CD4-positive, CD25-positive, alpha-beta regulatory T cell (primary cell): ENCODE measurements at places on chromosomes 6 and 20. TPM values are rescaled to one million over a fixed set of nuclear protein-coding genes. Genes with fewer than 3 reads are reported as not detected.
A peak's percentile ranks its signal among the peaks of the same experiment; 100 is the strongest.

Gene COQ3
- polyA plus RNA-seq = 6.6 TPM

Gene FRS3
- 1.3 TPM for polyA plus RNA-seq

Gene SLC4A11
- 0.51 TPM for polyA plus RNA-seq

Gene FAM83C
- not detected for polyA plus RNA-seq

Gene ZC2HC1B
- not detected for polyA plus RNA-seq

Gene HTR1B
- not detected for polyA plus RNA-seq

Gene MROH8
- polyA plus RNA-seq = 0.88 TPM

Gene ZNF451
- 34.3 TPM for polyA plus RNA-seq

Gene RING1
- polyA plus RNA-seq = 5.6 TPM

Gene FAM110A
- polyA plus RNA-seq = 30.0 TPM

Gene C20orf141
- not detected for polyA plus RNA-seq

DNA sequence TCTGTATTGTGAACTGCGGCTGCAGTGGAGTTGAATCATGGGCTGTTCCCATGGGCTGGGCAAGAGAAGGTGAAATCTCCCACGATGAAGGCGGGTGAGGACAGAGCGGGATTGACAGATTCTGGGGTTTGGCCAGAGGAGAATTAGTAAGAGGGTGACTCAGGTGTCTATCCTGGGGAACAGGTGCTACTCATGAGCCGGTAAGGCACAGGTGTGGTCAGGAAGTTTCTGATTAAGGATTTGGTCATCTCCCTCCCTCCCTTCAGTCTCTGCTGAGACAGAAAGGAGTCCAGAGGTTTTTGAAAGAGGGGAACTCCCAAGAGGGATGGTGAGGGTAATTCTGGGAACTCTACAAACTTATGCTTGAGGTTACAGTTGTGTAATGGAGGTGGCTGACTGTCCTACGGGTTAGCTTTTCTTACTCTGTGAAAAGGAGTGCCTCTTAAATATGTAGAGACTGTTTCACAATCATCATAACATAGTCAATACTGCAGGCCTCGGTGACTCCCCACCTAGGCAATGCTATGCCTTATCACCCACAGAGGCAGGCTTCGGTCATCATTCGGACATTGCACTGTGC, 31.5 kb downstream of the SERPINB1 start:
- no peaks in the 10 kb centered on the region for H3K36me3 ChIP-seq
- no peaks in the 10 kb centered on the region for H3K27me3 ChIP-seq
- H3K27ac ChIP-seq = no peak overlapping the region
- H3K4me1 ChIP-seq = no peaks in the 10 kb centered on the region

- H3K4me1 ChIP-seq = no peaks in the 10 kb centered on the region
- no peaks in the 10 kb centered on the region for H3K27me3 ChIP-seq
- DNase-seq = no peak
- H3K4me3 ChIP-seq = no peak overlapping the region
- H3K27ac ChIP-seq = no peak overlapping the region
These were observed 397.3 kb upstream of the NRSN1 start for GRCh38 chr6:23728707-23729106.

DNA sequence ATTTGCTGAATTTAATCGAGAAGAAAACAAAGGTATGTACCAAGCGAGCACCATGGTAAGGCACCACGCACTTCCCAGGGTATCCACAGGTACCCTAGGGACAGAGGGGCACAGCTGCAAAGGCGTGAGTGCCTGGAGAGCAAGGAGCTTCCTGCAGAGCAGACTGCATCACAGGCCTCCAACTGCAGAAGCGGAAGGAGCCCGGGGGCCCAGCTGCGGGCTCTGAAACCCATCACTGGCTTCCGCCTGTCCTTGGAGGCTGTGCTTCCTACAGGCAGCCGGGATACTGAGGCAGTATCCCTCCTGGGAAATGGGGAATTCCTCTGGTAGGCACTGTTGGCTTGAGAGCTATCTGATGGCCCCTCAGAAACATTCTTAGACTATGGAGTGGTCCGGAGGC, 217.4 kb upstream of the GMDS start:
- H3K4me1 ChIP-seq = no peaks in the 10 kb centered on the region
- H3K4me3 ChIP-seq = no peak overlapping the region
- H3K27ac ChIP-seq = no peak overlapping the region

DNA sequence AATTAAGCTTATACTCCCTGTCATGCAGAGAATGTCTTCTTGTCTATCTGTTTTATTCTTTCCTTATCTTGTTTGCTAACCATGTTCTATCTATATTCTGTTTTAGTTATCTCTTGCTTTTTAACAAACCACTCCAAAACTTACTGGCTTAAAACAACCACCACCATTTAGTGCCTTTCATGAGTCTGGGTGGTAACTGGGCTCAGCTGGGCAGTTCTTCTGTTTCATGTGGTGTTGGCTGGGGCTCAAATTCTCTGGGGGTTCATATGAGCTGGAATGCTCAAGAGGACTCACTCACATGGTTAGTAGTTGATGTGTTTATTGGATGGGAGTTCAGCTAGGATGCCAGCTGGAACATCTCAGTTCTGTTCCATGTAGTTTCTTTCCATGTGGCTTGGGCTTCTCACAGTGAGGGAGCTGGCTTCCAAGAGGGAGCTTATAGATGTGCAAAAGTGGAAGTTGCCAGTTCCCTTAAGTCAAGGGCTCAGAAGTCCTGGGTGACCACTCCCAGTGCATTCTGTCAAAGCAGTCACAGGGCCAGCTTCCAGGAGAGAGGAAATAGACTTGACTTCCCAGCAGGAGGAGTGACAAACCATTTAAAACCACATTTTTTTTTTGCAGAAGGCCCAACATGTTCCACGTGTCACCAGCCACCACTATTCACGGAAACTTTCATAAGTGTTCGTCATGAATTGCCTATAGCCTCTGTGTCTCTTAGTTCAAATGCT, 70.4 kb downstream of the PLCB4 start:
- DNase-seq = no peak
- no peaks in the 10 kb centered on the region for H3K27me3 ChIP-seq
- no peaks in the 10 kb centered on the region for H3K4me1 ChIP-seq
- H3K27ac ChIP-seq = no peak overlapping the region
- H3K36me3 ChIP-seq = no peaks in the 10 kb centered on the region
- H3K4me3 ChIP-seq = no peak overlapping the region

GRCh38 chr20:59786801-59787537, 146.5 kb downstream of the SYCP2 start:
- H3K4me1 ChIP-seq = no peaks in the 10 kb centered on the region
- no peak overlapping the region for H3K4me3 ChIP-seq
- peaks cover 3% of the 10 kb centered on the region for H3K27me3 ChIP-seq
- H3K27ac ChIP-seq = no peak overlapping the region
- no peaks in the 10 kb centered on the region for H3K36me3 ChIP-seq

DNA sequence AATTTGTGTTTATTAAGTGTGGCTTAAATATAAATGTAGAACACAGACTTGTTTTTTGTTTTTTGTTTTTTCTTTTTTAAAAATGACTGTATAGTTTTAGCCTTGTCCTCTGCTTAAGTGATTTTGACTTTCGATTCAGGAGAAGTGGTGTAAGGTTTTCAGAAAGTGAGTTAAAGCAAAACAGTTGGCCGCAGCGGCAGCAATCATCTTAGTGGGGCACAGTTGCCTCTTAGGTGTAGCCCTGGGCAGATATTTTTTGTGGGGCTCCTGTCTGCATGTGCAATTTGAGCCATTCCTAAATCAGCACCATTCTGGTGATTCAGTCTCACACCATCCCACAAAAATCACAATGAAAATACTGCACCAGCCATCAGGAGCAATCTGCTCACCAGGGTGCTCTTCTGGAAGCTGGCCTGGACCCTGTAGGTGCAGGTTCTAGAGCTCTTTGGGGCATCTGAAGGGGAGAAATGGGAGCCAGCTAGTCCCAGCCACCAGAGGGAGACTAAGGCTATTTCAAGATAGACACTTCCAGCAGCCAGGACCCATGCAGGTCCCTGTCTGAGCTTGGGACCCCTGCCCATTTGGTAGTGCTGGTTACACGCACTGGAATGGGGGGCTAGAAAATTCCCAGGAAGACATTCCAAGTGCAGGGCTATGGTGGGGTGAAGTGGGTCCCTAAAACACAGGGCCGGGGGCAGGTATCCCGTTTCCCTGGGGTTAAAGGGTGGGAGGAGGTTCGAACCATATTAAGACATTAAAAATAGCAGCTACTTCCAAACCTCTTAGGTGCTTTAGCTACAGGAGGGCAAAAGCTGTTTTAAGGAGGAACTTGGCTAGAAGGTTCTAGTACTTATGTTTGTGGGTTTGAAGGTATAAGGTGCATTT, 156.6 kb downstream of the NFATC2 start:
- no peaks in the 10 kb centered on the region for H3K4me1 ChIP-seq
- peaks cover 29% of the 10 kb centered on the region for H3K36me3 ChIP-seq
- H3K27me3 ChIP-seq = no peaks in the 10 kb centered on the region
- peak; percentile 59 for DNase-seq
- no peak overlapping the region for H3K27ac ChIP-seq

DNA sequence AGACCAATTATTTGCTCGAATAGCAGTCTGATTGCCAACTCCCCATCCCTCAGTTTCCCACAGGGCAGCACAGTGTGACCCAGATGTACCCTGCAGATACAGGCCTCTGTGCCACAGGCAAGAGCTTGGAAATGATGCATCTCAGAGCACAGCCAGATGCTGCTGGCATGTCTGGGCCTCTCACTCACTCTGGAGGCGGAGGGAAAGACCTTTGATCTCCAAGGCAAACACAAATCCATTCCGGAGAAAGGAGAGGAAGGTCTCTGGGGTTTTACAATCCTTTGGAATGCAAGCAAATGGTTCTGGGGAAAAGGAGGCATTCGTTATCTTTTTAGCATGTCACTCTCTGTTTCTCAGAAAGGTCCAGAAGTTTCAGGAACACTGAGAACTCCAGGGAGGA, 74.2 kb downstream of the RIOK1 start:
- no peak overlapping the region for H3K27ac ChIP-seq
- no peak for DNase-seq
- no peaks in the 10 kb centered on the region for H3K36me3 ChIP-seq
- no peak overlapping the region for H3K4me3 ChIP-seq

GRCh38 chr6:41716516-41717391, 18.7 kb downstream of the TFEB start:
- H3K27me3 ChIP-seq = no peaks in the 10 kb centered on the region
- no peaks in the 10 kb centered on the region for H3K4me1 ChIP-seq
- H3K4me3 ChIP-seq = no peak overlapping the region
- no peaks in the 10 kb centered on the region for H3K36me3 ChIP-seq
- no peak overlapping the region for H3K27ac ChIP-seq

GRCh38 chr6:4668271-4669179, 107.7 kb upstream of the CDYL start:
- H3K27me3 ChIP-seq = no peaks in the 10 kb centered on the region
- H3K4me1 ChIP-seq = no peaks in the 10 kb centered on the region
- H3K27ac ChIP-seq = no peak overlapping the region
- no peak for DNase-seq

DNA sequence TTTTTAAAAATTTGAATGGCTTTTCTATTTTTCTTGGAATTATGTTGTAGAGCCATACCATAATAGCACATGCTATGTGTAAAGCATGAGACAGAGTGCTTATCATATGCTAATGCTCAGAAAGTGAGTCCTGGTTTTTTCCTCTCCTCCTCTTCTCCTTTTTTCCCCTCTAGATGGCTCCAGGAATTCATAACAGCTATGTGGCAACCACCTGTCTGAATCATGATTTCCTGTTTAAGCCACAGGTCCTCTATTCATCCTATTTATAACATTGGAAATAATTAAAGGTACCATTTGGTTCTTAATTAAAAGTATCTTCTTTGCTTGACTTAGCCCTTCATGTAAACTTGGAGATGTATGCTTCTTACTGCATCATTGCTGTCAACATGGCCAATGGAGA, 260.0 kb upstream of the MAP3K7 start:
- DNase-seq = no peak
- no peak overlapping the region for H3K27ac ChIP-seq
- H3K4me1 ChIP-seq = no peaks in the 10 kb centered on the region
- H3K36me3 ChIP-seq = no peaks in the 10 kb centered on the region
- H3K4me3 ChIP-seq = no peak overlapping the region

DNA sequence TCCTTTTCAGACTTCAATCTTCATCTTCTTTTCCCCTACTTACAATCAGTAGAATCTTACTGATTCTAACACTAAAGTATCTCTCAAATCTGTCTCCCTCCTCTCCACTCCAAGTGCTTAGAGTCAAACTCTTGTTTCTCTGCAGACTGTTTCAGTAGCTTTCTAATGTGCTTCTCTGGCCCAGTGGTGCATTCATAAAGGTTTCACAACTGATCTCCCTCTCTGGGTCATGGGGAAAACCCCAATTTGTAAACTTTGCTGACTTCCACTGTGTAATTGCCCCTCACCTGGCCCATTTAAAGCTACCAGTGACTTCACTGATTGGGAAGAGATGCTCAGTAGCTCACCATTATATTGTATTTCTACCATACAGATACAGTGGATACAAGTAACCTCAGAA, 183.6 kb downstream of the FAXC start:
- no peak for DNase-seq
- H3K36me3 ChIP-seq = no peaks in the 10 kb centered on the region
- H3K27me3 ChIP-seq = peaks cover 3% of the 10 kb centered on the region
- H3K4me1 ChIP-seq = no peaks in the 10 kb centered on the region

DNA sequence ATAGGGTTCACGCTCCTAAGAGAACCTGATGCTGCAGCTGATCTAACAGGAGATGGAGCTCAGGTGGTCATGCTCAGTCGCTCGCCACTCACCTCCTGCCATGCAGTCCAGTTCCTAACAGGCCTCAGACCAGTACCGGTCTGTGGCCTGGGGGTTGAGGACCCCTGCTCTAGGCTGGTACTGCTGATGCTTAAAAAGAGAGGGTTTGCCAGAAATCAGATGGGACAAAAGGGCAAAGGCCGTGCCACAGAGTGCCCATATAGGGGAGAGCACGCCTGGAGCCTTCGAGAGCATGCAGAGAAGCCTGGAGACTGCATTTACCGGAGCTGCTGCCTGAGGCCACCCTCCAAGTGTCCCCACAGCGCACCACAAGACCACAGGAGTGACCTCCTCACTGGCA, 75.5 kb downstream of the PTPN1 start:
- DNase-seq = no peak
- peaks cover 65% of the 10 kb centered on the region for H3K36me3 ChIP-seq
- no peak overlapping the region for H3K27ac ChIP-seq
- H3K27me3 ChIP-seq = no peaks in the 10 kb centered on the region
- H3K4me3 ChIP-seq = no peak overlapping the region

DNA sequence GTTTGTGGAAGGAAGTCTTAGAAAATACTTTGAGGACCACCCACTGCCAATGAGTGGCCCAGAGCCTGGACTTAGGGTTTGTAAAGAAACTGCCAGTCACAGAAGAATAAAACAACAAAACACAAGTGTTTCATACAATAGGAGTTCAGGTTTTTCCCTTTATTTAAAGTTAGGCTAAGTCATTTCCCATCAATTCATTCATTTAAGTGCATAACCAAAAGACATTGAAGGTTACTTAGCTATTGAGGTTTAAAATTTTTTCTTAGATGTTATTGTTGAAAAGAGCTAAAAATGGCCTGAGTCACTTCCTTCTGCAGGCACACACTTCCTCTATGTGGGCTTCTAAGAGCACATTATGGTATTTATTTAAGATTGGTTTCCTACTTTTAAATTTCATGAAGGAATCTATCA, 54.2 kb downstream of the ARMC2 start:
- peaks cover 30% of the 10 kb centered on the region for H3K4me1 ChIP-seq
- H3K27ac ChIP-seq = peak overlapping the region; percentile 24
- no peaks in the 10 kb centered on the region for H3K36me3 ChIP-seq
- peak overlapping the region; percentile 65 for H3K4me3 ChIP-seq
